ENCODE measurements at places on chromosomes 2 and 18.
A peak's percentile ranks its signal among the peaks of the same experiment; 100 is the strongest.

GRCh38 chr2:3044587-3045317 lies 332.9 kb downstream of the EIPR1 start:
- DNase-seq: no peak

DNA sequence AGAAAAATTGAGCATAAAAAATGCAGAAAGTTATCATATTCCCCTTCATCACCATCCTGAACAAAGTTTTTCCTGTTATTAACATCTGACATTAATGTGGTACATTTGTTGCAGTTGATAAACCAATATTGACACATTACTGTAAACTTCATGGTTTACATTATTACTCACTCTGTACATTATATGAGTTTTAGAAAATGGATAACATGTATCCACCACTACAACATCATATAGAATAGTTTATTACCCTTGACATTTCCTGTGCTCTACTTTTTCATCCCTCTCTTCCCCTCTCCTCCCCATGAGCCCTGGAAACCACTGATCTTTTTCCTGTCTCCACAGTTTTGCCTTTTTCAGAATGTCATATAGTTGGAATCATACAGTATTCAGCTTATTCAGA lies 618.6 kb upstream of the TMEFF2 start:
- no peak for DNase-seq

DNA sequence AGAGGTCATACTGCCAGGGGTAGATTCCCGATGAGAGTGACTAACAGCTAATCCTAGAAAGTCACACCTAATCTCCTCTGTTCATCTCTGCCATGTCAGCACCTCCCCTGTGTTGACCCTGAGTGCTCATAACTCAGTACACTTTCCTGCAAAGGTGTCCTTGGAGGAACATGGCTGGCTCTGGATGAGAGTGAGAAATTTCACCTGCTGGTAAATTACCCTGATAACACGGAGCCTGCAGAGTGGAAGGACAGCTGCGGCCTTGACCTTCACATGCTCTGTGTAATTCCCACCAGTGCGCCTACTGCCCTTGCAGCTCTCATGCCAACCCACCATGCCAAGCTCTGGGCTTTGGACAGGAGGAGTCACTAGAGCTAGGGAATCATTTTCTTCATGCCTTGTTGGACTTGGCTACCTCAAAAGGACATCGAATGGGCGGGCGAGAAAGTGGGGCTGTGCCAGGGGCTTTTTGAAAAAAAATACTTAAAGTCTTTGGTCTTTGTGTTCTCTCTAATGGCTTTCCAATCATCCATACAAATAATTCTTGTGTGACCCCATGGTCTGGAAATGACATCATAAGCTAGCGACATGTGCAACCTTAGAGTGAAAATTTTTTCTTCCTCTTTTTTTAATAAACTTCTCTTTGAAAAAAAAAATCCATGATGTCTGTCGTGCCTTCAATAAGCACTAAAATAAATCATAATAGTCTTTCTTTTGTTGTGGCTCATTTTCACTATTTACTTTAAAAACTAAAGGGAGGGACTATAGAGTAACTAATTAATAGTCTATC lies 319.9 kb downstream of the MYCN start:
- no peak for DNase-seq

- DNase-seq: no peak
These were observed 236.8 kb downstream of the SATB2 start for GRCh38 chr2:199220920-199221319.

- DNase-seq: no peak
These were observed 4.6 kb upstream of the ST6GAL2 start for GRCh38 chr2:106890606-106891005.

- DNase-seq: no peak
These were observed 107.5 kb upstream of the CELF4 start for GRCh38 chr18:37672932-37673595.

DNA sequence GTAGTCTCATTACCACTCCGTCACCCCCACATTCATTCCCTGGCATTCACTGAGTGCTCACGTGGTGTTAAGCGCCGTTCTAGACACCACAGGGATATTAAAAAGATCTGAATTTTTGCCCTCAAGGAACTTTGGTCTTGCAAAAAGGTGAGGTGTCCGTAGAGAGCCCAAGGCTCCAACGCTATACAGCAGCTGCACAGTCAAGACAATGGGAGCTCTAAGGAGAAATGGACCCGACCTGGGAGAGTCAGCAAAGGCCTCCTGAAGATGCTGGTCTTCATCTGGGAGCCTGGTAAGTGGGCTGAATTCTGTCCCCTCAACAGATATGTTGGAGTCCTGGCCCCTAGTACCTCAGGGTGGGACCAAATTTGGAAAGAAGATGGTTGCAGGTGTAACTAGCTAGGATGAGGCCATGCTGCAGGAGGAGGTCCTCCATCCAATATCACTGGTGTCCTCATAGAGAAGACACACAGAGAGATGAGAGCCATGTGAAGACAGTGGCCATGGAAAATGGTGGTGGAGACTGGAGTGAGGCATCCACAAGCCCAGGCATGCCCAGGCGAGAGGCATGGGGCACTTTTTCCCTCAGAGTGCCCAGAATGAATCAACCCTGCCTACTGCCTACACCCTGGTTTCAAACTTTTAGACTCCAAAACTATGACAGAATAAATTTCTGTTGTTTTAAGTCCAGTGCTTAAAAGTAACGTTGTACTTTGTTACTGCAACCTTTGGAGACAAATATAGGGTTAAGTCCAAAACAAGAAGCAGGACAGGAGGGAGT lies 247.3 kb downstream of the TTC32 start:
- no peak for DNase-seq

- DNase-seq: no peak
These were observed 673 bp upstream of the HNMT start for GRCh38 chr2:137963535-137964065.

DNA sequence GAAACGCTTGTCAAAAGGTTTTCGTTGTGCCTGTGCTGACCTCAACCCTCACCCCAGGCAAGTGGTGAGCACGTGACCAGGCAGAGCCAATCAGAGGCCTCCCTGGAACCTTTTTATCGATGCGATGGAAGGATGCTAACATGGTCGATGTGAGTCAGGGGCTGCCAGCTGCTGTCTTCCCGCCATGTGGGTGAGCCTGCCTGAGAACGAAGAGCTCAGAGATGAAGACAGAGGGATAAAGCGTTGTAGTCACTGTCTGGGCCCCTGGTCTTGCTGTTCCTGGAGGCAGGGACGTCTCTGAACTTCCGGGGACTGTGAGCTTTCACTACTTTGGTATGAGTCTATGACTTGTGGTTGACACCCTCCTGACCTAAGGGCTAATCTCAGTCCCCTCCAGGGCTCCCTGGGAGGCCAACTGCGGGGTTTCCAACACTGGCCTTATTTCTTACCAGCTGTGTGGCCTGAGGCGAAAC lies 18.6 kb downstream of the DNMT3A start:
- DNase-seq: no peak

GRCh38 chr2:189406586-189407233 lies 34.6 kb upstream of the WDR75 start:
- DNase-seq: no peak

DNA sequence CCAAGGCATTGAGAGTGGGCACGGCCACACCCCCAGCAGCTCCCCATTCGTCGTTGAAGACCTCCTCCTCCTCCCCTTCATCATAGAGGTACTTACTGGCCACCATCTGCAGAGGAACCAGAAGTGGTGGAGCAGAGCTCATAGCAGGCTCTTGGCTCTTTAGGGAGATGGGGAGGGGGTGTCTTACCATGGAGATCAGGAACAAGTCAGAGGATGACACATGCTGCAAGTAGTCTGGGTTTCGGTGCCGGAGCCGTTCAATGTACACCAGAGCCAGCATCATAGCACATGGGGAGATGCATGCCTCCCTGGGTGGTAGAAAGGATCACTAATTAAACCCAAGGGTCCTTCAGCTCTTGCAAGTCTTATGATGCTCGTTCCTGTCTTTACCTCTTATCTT lies 1.9 kb downstream of the CNPPD1 start:
- DNase-seq: no peak

GRCh38 chr2:3207091-3207491 lies 170.5 kb downstream of the EIPR1 start:
- DNase-seq: no peak

DNA sequence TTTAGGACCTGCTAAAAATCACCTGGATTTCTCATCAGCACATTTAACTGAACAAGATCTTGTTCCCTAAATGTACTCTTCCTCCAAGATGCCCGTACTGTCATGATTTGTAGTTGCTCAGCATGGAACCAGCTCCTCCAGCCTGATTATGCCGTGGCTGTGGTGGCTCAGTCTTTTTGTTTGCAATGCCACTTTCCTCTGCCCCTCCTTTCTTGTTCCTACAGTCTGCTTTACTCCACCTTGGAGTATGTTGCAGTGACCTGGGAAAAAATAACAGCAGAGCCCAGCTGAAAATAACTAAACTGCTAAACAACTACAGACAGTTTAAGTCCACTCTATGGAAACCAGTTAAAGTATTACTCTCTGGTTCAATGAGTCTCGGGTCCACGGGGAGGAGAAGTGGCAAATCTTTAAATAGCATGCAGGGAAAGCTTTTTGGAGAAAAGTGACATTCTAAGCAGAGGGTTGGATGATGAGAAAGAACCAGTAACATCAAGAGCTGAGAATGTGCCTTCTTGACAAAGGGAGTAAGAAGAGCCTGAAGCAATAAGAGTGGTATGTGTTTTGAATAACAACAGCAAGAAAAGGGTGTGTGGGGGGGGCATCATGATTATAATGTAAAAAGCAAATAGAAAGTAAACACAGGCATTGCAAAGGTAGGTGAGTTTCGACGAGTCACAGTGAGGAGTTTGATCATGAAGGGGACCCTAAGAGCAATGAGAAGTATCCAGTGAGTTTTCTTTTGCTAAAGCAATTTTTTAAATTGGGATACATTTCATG lies 225.7 kb downstream of the TMX3 start:
- no peak for DNase-seq

- no peak for DNase-seq
These were observed 604.2 kb upstream of the ZEB2 start for GRCh38 chr2:145124085-145124484.

GRCh38 chr2:75133621-75134570 lies 65.4 kb downstream of the TACR1 start:
- DNase-seq: no peak

DNA sequence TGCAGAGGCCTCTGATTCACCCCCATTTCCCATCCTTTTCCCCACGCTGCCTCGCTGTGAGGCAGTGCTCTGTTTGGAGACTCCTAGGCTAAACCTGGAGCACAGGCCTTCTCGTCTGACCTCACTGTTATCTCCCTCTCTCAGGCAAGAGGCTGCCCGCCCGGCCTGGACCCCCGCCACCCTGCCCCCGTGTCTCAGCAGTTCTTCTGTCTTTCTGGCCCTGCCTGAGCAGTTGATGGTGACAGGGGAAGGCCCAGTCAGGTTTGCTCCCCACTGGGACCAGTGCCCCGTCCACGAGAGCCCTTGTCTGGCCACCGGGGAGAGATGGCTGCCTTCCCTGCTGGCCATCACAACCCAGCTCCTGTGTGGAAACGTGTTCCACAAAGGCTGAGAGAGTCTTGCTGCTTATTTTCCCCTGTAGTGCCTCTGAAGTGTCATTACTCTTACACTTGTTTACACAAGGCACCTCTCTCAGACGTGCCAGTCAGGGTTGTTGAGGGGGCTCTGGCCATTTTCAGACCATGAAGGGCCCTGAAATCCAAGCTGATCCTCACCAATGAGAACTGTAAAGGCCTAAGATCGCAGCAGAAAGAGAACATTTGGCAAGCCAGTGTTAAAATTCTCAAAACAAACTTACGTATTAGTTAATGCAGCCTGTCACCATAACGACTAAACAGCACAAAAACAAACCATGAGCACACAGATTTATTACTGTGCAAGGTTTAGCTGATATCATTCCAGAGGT lies 210.9 kb downstream of the NDUFA10 start:
- DNase-seq: no peak

- peak; percentile 77 for DNase-seq
These were observed 76.4 kb downstream of the LTBP1 start for GRCh38 chr2:33022989-33023727.

- no peak for DNase-seq
These were observed 312.7 kb downstream of the CELF4 start for GRCh38 chr18:37252854-37253393.

DNA sequence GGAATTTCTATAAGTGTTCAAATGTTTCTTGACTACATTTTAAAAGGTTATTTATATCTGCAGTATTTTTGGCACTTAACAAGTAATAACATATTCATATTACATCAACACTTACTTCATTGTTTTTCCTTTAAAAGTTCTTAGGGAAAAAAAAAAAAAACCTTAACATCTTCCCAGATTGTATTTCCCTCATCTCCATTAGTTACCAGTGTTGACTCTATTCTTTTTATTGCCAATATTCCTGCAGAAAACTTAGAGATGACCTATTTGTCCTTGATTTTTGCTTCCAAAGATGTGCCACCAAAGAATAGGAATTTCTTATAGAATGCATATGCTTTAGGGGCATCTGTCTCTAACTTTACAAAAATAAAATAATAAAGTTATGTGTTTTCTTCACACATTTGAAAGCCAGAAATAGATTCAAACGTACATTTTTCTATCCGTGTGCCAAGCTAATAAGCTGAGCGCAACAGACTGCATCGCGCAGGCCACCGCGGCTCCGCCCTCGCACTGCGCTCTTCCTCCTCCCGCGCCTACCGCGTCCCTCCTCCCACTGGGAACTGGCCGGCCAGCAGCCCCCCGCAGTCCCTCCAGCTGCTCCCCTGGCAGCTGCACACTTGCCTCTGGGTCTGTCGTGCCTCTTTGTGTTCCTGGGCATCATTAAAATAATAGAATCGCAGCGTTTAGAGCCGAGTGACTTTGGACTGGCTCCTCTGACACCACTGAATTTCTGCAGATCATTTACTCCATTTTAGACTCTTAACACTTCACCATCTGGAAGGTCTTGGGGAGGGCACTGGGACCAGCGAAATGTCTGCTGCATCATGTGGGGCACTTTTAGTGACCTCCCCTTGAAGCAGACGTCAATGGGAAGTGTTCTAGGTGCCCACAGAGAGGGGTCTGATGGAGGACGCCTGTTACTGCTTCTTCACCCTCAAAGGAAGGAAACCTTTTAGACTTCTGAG lies 21.2 kb upstream of the NAB1 start:
- no peak for DNase-seq

- peak; percentile 33 for DNase-seq
These were observed 40.7 kb downstream of the DNER start for GRCh38 chr2:229673676-229674075.

- DNase-seq: no peak
These were observed 777.1 kb downstream of the RNF144A start for GRCh38 chr2:7694076-7694985.

- DNase-seq: peak; percentile 19
These were observed 41.7 kb upstream of the RND3 start for GRCh38 chr2:150528861-150529801.

- no peak for DNase-seq
These were observed 78.5 kb downstream of the XDH start for GRCh38 chr2:31335921-31336585.

DNA sequence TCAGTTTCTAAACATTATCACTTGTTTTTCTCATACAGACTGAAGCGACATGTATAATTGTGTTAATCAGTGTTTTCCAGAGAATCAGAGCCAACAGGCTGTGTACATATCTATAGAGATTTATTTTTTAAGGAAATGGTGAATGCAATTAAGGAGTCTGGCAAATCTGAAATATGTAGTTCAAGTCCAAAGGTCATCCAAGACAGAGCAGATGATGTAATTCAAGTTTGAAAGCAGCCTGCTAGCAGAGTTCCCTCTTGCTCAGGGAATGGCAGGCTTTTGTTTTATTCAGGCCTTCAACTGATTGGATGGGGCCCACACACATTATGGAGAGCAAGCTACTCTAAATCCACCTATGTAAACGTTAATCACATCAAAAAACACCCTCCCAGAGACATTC lies 282.6 kb downstream of the CBLN2 start:
- peak; percentile 18 for DNase-seq

- no peak for DNase-seq
These were observed 11.9 kb downstream of the IL18R1 start for GRCh38 chr2:102367331-102367971.

- no peak for DNase-seq
These were observed 812.9 kb downstream of the NR4A2 start for GRCh38 chr2:155519529-155520130.
